ENCODE measurements at places on chromosomes 6 and 20.

- no peak for DNase-seq
These were observed 60.7 kb downstream of the SHLD1 start for GRCh38 chr20:5810800-5811422.

GRCh38 chr6:12472601-12473038 is 182.5 kb downstream of the EDN1 start:
- no peak for DNase-seq

- no peak for DNase-seq
These were observed 12.1 kb downstream of the HIVEP2 start for GRCh38 chr6:142932889-142933288.

GRCh38 chr6:2522521-2522920 is 228.2 kb downstream of the MYLK4 start:
- no peak for DNase-seq

DNA sequence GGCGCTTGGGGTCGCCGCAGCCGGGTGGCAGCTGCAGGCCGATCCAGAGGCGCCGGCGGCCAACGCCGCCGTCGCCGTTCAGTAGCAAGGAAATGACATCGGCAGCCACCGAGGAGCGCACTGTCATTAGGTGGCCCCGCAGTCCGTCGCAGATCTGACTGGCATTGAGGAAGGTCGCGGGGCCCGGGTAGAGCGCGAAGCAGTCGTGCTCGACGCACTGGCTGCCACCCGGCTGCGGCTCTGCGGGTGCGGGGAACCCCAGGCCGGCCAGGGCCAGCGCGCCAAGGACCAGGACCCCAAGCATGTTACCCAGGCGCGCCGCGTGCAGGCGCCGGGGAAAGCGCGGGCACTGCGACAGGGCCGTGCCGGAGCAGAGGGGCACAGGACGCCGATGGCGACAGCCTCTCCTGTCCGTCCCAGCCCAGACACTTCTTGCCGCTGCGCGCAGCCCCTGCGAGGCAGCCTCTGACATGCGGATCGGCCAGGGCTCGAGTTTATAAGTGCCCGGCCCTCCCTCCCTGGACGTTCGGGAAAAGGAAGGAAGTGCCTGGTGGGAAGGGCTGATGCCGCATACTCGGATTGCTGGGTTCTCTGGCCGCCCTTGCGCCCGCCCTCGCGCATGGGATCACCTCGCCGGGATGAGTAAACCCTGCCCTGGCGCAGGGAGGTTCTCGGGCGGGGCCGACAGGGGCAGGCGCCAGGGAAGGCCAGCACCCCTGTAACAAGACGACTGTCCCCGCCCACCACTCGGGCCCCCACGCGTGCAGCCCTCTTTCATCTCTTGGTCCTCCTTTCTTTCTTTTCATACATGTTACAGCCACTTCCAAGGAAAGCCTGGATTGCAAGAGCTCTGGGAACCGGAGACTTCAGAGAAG is at the start of gene THBD:
THBD (minus strand) TSS at position 472 of the 875 bp plus-strand sequence; CDS start at position 304, 168 bp downstream.
- peak; percentile 81 for DNase-seq

DNA sequence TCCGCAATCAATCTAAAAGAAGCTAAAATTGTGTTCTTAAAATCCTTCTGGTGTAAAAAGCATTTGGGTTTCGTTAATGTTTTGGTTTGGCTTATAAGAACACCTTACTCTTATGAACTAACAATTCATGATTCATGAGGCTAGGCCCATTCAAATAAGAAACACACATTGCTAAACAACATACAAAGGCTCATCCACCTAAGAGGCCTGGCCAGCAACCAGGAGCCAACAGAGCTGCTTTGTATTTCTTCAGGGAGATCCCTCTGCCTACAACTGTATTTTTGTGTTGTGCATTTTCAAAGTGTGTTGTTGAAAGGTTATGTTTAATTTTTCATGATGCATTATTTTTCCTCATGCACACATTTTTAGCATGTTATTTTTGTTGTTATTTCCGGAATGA is 98.6 kb downstream of the PTPRK start:
- DNase-seq: peak; percentile 50

GRCh38 chr20:25272223-25273000 is 24.5 kb downstream of the PYGB start:
- DNase-seq: no peak

GRCh38 chr6:129662406-129662766 is 47.6 kb downstream of the ARHGAP18 start:
- DNase-seq: peak; percentile 73

- DNase-seq: no peak
These were observed 30.2 kb upstream of the FRMD1 start for GRCh38 chr6:168109171-168109570.

DNA sequence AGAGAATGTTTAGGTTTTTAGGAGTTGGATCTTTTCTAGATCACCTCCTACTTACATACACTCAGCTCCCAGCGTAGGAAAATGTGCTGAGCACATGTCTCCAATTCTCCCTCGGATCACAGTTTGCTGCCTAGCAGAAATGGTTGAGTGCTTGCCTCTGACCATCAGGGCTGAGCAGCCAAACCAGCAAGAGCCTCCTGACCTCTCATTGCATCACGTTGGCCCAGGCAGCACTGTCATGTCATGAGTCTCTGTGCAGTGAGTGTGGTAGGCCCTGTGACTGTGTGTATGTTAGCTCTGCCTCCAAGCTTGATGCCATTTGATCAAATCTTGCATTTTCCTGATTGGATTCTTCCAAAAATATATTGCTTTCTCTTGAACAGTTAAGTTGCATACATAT is 112.0 kb downstream of the LRRC1 start:
- DNase-seq: no peak

- DNase-seq: no peak
These were observed 166.5 kb downstream of the SOBP start for GRCh38 chr6:107656401-107656800.

DNA sequence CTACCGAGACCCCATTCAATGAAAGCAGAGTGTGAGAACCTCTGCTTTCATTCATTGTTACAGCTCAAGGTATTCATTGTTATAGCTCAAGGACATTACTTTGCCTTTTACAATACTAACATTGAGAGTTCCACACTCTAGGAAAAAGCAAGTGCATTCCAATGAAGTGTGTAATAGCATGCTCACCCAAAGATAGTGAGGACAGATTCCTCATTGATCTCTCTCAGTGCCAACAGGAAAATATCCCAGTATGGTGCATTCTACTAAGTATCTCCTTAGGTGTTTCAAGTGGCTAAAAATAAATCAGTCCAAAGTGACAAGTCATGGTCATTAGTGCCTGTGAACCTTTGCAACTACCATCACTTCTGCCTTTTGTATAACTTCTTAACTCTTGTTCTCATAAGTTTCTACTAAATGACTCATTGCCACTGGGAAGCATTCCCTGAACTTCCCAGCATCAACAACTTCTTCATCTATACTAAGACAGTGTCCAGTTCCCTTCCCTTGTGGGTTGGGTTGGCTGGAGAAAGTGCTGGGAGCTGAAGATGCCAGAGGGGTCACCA is 140.7 kb upstream of the STXBP5 start:
- DNase-seq: no peak

DNA sequence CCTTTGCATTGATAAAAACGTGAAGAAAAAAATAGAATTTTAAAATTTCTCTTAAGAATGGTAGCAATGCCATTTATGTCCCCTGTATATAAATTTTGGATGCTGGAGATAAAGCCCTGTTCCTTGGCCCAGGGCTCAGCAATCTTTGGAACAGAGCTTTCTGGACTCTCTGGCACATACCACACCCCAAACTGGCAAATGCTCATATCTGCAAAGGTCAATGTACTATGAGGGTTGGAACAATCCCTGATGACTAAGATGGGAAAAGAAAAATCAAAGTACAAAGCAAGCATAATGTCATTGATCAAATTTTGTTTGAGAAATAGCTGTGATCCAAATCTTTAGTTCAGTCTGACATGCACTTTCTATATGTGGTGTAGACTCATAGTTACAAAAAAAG is 158.1 kb upstream of the HCRTR2 start:
- DNase-seq: no peak

DNA sequence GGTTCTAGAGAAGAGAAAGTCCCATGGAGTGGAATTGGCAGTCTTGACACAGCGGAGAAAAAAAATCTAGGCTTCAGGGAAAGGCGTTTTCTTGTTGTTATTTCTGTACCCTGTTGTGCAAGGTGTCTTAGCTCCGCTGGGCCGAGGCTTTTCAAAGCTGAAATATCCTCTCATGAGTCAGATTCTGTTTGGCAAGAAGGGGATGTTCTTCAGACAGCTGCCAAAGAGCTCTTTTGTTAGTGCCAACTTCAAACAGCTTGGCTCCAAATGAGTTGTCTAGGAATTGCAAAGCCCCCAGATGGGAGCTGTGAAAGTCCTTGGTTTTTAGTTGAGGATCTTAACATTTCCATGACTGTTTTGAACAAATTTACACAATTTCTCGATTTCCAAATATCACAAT is 45.6 kb downstream of the LRRN4 start:
- DNase-seq: peak; percentile 26

GRCh38 chr20:41176711-41177552 is 39.6 kb downstream of the PLCG1 start:
- no peak for DNase-seq

- peak; percentile 84 for DNase-seq
These were observed 140.0 kb downstream of the TAF4 start for GRCh38 chr20:61925555-61926252.

GRCh38 chr20:25399037-25399430 is 8.4 kb upstream of the ABHD12 start:
- DNase-seq: peak; percentile 83

DNA sequence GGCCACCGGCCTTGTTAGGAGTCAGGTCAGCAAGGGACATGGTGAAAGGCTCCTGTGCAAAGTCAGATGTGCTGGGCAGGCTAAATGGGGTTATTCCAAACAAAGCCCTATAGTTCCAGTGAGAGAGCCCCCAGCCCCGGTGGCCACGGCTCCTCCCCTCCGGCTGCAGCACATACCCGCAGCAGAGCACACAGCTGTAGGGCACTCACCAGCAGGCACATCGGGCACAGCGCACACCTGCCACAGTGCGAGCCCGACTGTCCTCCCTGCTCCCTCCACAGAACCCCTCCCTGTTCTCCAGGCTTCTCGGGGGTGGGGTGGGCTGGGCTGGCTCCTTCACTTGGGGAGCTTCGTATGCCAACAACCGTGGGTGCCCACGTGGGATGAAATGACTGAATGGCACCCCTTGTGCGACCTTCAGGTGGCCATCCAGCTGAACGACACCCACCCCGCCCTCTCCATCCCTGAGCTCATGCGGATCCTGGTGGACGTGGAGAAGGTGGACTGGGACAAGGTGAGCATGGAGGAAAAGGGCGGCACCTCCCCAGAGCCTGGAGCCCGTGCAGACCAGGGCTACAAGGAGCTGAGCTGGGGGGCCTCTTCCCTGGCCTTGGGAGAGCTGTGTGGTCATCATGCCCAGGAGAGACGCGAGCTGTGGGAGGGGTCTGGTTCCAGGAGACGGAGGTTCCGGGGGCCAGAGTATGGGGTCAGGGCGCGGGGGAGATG is 30.9 kb downstream of the PYGB start:
- DNase-seq: no peak

GRCh38 chr6:123417535-123417934 is 219.2 kb downstream of the TRDN start:
- peak; percentile 67 for DNase-seq

DNA sequence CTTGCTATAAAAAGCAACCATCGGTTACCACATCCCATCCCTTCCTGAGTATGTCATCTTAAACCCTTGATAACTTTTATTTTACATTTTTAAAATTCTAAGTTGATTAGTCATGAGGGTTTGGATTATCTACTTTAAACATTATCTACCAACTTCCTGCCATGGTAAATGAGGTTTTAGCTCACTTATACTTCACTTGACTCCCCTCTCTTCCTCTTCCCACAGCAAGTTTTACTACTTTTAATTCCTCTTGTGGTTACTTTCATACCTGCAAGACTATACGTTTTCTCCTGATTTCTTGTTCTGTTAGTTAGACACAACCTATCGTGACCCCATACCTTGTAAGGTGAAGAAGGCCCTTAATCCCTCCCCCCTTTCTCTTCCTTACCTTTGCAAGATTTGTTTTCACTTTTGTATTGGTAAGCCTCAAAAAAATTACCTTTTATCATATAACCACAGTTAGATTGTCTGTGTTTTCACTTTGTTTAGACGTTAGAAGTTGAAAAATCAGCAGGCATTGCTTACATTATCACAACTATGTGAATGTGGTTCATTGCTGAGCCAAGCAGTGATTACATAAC is 60.1 kb upstream of the OGFRL1 start:
- no peak for DNase-seq
